ENCODE measurements at places on chromosomes 2 and 18.

- DNase-seq, result no peak
These were observed 87.7 kb upstream of the FSHR start for GRCh38 chr2:49241991-49242390.

GRCh38 chr2:228507870-228508269 lies 326.4 kb upstream of the SPHKAP start:
- no peak for DNase-seq

DNA sequence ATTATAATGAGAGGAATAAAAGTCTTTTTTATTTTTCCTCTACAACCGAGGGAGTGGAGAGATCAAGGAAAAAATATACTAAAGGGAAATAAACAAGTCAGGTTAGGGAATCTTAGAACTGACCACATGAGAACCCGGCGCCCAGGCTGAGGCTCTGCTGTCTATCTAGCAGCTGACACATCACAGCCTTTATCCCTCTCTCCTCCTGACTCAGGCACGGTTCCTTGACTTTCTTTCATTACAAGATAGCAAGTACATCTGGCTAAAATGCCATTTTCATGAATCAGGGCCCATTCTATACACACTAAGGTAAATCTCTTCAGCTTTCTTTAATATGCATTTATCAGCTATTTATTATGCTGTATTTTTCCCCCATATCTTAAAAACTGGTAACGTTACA lies 296.0 kb downstream of the TMX3 start:
- no peak for DNase-seq

DNA sequence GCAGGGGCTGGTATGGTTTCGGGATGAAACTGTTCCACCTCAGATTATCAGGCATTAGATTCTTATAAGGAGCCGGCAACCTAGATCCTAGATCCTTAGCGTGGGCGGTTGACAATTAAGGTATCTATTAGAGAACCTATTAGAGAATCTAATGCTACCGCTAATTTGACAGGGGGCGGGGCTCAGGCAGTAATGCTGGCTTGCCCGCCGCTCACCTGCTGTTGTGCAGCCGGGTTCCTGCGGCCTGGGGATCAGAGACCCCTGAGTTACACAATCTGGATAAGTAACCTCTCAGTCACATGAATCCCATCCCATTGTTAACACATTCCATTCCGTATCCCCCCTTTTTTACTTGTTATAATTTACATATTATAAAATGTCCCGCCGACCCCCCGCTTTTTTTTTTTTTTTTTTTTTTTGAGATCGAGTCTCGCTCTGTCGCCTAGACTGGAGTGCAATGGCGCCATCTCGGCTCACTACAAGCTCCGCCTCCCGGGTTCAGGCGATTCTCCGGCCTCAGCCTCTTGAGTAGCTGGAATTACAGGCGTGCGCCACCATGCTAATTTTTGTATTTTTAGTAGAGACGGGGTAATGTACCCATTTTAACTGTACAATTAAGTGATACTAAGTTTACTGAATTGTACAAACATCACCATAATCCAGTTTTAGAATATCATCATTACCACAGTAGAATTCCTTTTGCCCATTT lies 42.0 kb upstream of the GPD2 start:
- no peak for DNase-seq

- DNase-seq, result no peak
These were observed 79.8 kb upstream of the SESTD1 start for GRCh38 chr2:179344280-179344964.

DNA sequence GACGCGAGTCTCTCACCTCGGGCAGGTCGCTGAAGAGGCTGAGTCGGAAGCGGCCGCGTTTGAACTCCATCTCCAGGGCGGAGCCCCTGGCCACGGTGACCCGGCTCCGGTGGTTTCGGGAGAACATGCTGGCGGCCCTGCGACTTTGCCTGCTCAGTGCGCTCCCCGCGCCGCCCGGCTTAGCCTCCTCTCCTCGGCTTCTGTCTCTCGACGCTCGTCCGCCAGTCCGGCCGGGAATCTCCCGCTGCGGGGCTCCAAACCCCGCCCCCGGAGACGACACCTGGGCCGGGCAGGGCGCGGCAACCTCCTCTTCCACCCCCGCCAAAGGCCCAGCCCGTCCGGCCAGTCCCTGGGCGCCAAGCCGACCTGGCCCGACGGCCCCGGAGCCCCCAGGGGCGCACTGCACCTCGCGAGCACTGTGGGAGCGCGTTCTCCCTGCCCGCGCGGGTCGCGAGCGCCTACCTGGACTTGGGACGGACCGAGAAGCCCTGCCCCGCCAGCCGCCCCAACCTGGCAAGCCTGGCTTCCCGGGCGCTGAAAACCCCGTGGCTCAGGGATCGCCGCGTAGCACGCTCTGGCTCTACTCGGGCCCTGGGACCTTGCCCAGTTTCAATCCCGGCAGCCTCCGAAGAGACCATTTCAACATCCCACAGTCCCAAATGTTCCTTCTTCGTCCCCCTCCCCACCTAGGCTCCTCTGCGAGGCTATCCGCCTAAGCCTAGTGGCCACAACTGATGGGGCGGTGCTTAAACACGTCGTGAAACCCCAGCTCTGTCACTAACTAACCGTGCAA lies at the start of gene RTKN:
Gene RTKN (minus strand): TSS at position 248 of the 793 bp plus-strand sequence. CDS start 121 bp downstream, at position 127.
- no peak for DNase-seq

DNA sequence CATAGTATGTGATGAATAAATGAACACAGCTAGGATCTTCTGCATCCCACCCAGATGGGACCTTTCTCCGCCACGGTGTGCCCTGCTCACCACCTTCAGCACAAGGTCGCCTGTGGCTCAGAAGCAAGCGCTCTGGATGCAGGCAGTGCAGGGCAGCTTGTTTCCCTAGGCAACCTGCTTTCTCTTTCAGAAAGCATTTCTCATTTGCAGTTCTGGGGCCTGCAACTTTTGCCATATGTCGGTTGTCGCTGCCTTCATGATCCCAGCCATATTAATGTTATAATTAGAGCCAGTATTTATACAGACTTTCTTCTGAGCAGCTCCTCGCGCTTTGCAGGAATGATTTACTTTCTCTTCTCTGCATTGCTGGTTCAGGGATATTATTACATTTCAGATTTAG lies 692.8 kb downstream of the RNF144A start:
- DNase-seq, result no peak

GRCh38 chr18:61575419-61575818 lies 242.2 kb downstream of the CDH20 start:
- DNase-seq, result no peak

DNA sequence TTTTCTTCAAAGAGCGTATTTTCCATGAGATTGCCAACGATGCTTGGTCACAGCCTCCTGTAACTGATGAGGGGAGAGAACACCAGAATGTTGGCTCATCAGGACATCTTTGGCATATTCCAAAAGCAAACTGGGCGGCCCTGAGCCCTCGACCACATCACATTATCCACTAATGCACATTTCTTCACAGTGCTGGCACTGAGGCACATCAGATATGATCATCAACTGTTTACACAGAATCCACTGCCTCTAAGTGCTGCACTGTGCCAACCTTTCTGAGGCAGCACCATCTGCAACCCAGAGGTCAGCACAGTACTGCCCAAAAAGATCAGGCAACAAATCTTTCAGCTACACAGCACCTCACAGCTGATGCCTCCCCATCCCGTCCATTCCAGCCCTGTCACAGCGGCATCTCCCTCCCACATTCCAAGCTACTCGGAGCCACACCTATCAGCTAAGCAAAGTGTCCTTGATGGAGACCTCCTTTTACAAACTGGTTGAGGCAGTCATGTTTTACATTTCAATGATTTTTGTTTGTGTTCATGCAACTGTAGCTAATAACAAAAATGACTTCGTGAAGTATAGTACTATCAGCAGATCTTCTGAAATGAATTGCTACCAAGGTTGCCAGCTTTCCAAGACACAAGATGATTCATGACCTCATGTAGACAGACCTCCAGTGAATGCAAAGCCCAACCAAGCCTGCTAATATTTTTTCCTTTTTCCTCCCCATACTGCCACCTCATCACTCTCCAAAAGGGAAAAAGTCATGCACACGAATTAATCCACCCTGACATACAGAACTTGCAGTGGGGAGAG lies 32.3 kb downstream of the MYO5B start:
- DNase-seq, result no peak

DNA sequence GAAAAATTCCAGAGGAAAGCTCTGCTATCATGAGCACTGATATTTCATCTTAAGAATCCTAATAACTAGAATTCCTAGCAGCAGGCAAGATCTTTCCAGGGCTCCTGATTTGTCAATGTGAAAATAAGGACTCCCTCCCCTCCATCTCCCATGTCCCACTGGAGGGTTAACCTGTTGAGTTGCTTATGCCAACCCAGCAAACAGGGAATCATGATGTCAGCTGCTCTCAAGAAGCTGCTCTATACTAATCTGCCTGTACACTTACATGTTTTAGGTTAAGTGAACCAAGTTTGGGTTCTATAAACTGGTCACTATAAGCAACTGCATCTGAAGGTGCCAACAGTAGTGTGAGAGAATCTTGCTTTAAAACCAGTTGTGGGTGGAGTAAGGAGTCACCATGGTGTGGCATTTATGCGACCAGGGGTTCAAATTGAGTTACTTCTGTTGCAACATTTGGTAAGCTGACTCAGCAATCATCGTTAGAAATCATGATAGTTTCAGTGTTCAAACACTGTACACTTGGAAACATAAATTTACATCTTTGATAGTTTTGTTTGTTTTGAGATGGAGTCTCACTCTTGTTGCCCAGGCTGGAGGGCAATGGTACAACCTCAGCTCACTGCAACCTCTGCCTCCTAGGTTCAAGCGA lies 53.4 kb downstream of the STK25 start:
- no peak for DNase-seq

GRCh38 chr18:24346254-24346653 lies 51.4 kb downstream of the OSBPL1A start:
- no peak for DNase-seq

DNA sequence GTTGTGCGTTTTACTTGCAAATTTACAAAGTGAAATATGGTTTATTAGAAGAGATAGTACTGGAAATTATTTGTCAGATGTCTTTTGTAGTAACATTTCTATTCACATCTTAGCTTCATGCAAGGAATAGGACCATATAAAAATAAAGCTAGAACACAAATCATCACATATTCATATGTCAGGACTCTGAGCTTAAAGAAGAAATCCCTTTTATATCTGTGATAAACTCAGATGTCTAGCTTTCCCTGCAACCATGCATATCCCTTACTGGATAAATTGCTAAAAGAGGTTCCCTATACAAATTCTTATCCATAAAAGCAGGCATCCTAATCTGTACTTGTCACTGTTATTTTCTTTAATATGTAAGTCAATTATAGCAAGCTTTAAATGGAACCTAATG lies 178.5 kb downstream of the NRXN1 start:
- no peak for DNase-seq

DNA sequence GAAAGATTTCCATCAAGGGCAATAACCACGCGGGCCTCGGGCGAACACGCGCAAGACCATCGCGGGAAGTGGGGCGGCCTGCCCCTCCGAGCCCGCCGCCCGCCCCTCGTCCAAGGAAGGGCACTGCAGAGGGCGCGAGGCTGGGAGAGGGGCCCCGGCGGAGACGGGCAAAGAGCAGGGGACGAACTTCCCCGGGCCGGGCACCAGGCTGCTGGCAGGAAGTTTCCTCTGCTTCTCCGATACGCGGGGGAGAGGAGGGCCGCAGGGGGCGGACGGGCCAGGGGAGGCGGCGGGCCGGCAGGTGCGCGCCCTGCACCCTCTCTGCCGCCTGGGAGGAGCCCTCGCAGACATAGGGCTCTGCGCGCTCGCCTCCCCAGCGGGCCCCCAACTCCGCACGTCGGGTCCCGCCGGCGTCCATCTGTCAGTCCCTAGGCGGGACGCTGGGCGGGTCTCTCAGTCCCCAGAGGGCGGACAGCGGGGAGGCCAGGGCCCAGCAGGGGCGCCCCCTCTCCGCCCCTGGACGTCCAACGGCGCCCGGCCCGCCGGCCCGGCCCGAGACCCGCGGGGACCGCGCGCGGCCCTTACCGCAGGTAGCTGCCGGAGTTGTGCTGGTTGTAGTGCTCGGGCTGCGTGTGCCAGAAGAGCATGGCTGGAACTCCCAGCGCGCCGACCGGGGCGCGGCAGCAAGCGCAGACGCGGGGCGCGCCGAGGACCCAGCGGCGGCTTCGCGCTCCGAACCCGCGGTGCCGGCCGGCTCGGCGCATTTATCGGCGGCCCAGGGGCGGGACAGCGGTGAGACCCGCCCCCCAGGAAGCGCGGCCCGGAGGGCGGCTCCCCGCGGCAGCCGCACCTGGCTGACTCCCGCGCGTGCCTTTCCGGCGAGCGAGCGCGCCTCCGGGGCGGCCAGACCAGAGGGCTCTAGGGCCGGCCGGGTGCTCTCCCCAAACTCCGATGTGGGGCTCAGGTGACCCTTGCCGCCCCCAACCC lies at the start of gene TFCP2L1:
Gene TFCP2L1 (minus strand): TSS at position 740 of the 987 bp plus-strand sequence. CDS start 93 bp downstream, at position 647.
- no peak for DNase-seq

DNA sequence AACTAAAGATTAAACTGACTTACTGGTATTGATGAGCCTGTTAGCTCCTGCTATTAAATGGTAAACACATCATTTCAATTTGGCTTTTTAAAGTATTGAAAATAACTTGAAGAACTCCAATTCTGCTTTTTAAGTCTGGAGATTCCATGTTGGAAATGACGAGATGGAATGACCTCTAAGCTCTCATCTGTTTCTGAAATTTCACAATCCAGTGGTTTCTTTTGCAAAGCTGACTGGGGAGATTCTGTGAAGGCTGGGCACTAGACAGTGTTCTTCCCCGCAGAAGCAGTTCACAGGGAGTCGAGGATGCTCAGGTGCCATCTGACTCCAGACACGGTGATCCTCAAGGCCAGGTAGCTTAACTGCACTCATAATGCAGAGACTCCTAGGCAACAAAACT lies 44.7 kb downstream of the DHRS9 start:
- DNase-seq, result no peak

GRCh38 chr2:8132879-8133278 lies 549.0 kb upstream of the ID2 start:
- DNase-seq, result no peak
